ENCODE measurements at places on chromosomes 13 and 19. TPM values are rescaled to one million over a fixed set of nuclear protein-coding genes. Genes with fewer than 3 reads are reported as not detected.

MAMSTR gene
- total RNA-seq = 0.62 TPM

C19orf85 gene
- not detected for total RNA-seq

CACNA1A gene
- 0.93 TPM for total RNA-seq

LPAR2 gene
- 0.81 TPM for total RNA-seq

GNA15 gene
- not detected for total RNA-seq

ATP8A2 gene
- not detected for total RNA-seq

LHB gene
- total RNA-seq = not detected

NTF4 gene
- not detected for total RNA-seq

LCP1 gene
- total RNA-seq = 1.4 TPM

KIR3DL2 gene
- total RNA-seq = not detected

NAT14 gene
- 11.4 TPM for total RNA-seq

ISYNA1 gene
- 19.8 TPM for total RNA-seq

ZNF112 gene
- total RNA-seq = 4.4 TPM

CD33 gene
- total RNA-seq = not detected

FCHO1 gene
- 0.68 TPM for total RNA-seq

CYP4F2 gene
- total RNA-seq = not detected

PRKCG gene
- not detected for total RNA-seq

PEX11G gene
- total RNA-seq = 2.4 TPM

PLPPR3 gene
- total RNA-seq = 0.10 TPM

SIGLEC5 gene
- not detected for total RNA-seq

ZNF71 gene
- 4.4 TPM for total RNA-seq

C13orf42 gene
- total RNA-seq = not detected

COL4A1 gene
- total RNA-seq = 755 TPM

SH2D3A gene
- total RNA-seq = not detected

ERICH6B gene
- not detected for total RNA-seq

CGB8 gene
- not detected for total RNA-seq

ZNF878 gene
- 0.05 TPM for total RNA-seq
